ENCODE measurements at places on chromosomes 4 and X.

DNA sequence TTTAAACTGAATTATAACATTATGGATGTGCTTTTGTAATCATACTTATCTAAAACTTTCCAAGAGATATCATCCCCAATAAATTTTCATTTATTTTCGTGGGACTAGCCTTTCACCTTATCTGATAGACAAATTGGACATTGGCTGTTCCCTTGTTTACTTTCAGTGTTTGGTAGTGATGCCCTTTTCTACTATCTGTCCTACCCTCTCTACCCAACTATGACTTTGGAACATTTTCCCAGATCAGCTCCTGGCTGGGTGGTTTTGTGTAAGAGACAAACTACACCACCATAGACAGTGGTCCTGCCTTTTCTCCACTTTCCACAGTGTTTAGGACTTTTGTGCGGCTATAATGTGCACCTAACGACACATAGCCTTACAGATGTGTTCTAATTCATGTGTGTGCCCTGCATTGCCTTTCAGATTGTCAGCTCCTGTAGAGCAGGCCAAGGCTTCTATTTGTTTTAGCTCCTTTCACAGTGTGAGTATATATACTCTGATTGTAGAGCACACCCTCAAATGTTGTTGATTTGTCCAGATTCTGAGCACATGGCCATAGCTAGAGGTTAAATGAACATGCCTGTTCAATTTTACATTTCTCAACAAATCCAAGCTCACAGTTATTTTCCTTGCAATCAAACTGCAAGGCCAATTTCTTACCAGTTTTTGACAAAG is 63.0 kb upstream of the TRPC5OS start:
- no peak for DNase-seq

GRCh38 chr4:35649778-35650177 is 594.5 kb downstream of the ARAP2 start:
- DNase-seq, result no peak

DNA sequence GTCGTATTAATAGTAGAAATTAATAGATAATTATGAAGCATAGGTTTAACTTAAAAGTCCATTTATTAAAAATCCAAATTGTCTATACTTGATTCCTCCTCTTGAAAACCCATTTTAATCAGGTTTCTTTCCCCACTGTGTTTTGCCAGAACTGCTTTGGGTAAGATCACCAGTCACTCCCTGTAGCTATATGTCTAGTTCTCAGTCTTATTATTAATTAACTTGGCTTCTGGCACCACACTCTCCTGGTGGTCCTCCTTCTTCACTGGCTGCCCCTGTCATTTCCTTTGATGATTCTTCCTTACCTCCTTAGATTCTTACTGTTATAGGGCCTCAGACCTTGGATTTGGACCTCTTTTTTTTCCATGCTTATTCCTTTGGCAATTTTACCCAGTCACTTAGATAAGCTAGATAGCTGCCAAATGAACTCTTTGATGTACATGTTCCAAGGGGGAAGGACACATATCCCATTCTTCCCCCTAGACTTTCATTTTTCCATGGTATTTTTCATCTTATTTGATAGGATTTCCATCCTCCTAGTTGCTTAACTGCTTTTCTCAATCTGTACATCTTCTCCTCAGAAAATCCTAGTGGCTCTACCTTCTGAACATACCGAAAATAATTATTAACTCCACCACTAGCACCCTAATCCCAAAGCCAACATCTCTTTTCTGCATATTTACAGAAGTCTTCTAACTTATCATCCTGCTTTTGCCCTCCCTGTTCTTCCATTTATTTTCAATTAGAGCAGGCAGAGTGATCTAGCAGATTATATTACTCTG is 24.5 kb downstream of the GIMD1 start:
- no peak for DNase-seq

- DNase-seq, result no peak
These were observed 13.3 kb upstream of the UBA6 start for GRCh38 chr4:67714248-67714583.

DNA sequence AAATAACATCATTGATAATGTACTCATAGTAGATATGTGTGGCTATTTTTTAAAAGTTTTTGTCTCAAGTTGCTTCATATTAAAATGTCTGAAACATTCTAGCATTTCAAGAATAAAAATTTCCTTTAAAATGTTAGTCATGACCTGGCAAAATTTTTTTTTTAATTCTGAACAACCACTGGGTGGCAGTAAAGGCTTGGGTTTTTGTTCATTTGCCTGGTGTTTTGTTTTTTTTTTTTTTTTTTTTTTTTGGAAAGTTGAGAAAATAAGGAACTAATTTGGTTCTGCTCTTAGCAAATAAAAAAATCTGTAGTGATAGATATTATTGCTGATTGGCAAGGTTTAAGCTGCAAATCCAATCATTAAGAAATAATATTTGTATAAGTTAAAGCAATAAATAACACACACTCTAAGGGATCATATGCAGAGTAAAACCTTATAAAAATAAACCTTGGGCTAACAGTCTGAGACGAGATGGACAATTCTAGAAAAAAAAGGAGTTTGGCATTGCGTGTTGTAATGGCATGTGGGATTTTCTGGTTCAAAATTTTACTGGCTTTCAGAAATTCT is 81.4 kb downstream of the CEP44 start:
- no peak for DNase-seq

DNA sequence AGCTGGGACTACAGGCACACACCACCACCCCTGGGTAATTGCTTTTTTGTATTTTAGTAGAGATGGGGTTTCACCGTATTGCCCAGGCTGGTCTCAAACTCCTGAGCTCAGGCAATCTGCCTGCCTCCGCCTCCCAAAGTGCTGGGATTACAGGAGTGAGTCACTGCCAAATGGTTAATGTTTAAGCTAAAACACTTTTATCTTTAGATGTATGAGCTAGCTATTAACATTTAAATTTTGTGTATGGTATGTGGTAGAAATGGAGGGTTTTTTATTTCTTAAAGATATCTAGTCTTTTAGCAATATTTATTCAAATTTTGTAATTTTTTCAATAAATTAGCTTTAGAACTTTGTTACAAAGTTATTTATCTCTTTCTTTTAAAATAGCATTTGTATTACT is 1659.8 kb upstream of the ADGRL3 start:
- no peak for DNase-seq

DNA sequence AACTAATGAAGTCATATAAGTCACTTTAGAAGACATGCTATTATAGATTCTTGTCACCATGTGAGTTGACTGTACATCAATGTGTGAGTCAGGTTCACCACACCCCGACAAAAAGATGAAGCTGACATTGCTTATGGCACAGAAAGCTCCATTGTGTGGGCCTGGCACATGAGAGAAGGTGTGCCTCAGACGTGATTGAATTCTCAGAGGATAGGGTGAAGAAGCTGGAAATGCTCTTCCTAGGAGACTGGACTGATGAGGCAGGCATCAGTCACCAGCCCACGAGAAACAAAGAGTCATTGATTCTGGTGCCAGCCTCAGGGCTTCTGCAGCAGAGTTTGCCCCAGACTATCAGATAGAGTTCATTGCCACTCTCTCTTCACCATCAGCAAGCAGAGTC is 35.9 kb upstream of the LRAT start:
- DNase-seq, result no peak

Measured in stimulated activated CD4-positive, alpha-beta T cell treated with anti-CD3 and anti-CD28 coated beads, Interleukin-1b, Interleukin-23, amount 100 ng/mL, for 24 hours (primary cell).